Endodermal cell (in vitro differentiated cells): ENCODE measurements at places on chromosomes 1 and 21. TPM values are rescaled to one million over a fixed set of nuclear protein-coding genes. Genes with fewer than 3 reads are reported as not detected.

The CACHD1 gene
- total RNA-seq = 16.7 to 29.2 TPM (median 27.7 TPM) in 3 replicates

DNA sequence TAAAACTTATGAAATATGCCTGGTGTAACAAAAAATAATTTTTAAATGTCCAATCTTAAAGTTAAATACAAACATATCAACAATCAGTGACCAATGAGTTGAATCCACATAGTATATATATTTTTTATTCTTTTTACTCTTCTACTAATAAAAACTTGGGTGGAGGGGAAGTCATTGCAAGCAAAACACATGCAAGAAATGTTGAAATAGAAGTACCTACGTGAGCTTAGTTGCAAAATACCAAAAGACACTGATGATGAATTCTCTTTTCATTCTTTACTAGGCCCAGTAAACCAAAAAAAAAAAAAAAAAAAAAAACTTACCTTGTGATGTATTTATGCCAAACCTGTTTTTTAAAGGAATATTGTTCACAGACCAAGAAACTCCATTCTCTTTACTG lies 26.4 kb upstream of the PLA2G4A start:
- DNase-seq = no peak

DNA sequence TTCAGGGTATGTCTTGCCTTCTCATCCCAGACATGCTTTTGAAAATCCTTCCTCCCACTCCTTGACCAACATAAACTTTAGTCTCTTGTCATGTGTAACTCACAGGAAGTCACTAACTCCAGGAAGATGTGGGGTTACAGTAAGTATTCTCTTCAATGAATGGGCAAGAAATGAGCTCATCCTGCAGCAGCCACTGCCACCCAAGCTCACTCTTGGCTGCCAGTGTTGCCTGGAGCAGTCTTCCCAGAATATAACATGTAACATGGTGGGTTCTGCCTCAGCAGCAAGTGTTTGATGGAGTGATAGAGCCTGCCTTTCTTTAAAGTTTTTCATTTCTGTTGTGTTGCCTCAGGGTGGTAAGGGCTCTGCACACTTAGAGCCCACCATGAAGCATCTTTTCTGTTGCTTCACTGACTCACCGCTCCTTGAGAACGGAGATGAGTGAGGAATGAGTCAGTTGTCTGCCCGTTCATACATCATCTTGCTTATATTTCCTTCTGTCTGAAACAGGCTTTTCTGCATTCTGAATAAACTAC lies 187.0 kb downstream of the TPR start:
- DNase-seq = no peak

GRCh38 chr1:11796036-11796828 lies 9.5 kb downstream of the MTHFR start:
- DNase-seq = no peak

GRCh38 chr1:110084227-110085078 lies 14.0 kb upstream of the ALX3 start:
- DNase-seq = peak; percentile 63

- DNase-seq = no peak
Observed at GRCh38 chr1:198167436-198167934, 10.7 kb downstream of the NEK7 start.

The HMCN1 gene
- total RNA-seq = 4.2 to 7.4 TPM (median 7.4 TPM) in 3 replicates
